Stomach (tissue), 19 donors: ENCODE measurements at places on chromosomes 6 and 20.

GRCh38 chr6:154246723-154247118 lies 109.9 kb downstream of the IPCEF1 start:
- H3K27me3 ChIP-seq, result no peaks in the 10 kb centered on the region
- H3K4me3 ChIP-seq, result peak overlapping the region; percentile 32
- DNase-seq, result no peak
- peak overlapping the region; percentile 44 for H3K27ac ChIP-seq

- no peaks in the 10 kb centered on the region for H3K36me3 ChIP-seq
- H3K27ac ChIP-seq, result no peak overlapping the region
- no peak overlapping the region for H3K4me3 ChIP-seq
- H3K27me3 ChIP-seq, result peaks cover 14% of the 10 kb centered on the region
These were observed 6.0 kb downstream of the TREM1 start for GRCh38 chr6:41280381-41281057.

GRCh38 chr20:37968841-37969401 lies 64.3 kb downstream of the TTI1 start:
- H3K27ac ChIP-seq, result no peak overlapping the region
- H3K4me3 ChIP-seq, result no peak overlapping the region
- no peak for DNase-seq

DNA sequence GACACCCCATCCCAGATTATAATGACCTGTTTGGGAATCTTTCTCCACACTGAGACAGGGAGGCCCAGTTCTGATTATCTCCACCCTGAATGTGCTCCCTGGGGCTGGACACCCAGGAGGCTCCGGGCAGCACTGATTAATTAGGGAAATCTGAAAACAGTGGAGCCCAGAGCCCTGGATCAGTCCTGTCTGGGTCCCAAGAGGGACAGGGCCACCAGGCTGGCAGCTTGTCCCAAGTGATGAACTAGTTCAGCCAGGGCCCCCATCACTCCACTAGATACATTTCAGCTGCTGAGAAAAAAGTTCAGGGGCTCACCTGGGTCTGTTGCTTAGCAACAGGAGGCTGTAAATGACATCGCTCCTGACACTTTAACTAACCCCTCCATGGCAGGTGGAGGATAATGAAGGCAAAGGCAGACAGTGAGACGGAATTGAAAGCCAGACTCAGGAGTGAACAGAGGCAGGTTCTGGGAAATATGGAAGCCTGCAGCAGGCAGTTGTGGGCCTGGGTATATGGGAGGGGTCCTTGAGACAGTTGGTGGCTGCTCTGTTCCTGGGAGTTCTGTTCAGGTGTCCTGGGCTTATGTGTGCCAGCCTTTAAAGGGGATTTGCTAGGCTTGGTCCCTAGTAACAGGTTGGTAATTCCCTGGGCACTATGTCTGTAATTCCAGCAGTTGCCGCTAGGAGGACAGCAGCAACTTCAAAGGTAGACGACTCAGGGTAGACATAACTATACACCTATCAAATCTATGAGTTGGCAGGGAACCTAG lies 78.3 kb upstream of the CTNNBL1 start:
- no peak overlapping the region for H3K4me3 ChIP-seq
- no peaks in the 10 kb centered on the region for H3K27me3 ChIP-seq
- peak; percentile 48 for DNase-seq
- no peaks in the 10 kb centered on the region for H3K36me3 ChIP-seq

DNA sequence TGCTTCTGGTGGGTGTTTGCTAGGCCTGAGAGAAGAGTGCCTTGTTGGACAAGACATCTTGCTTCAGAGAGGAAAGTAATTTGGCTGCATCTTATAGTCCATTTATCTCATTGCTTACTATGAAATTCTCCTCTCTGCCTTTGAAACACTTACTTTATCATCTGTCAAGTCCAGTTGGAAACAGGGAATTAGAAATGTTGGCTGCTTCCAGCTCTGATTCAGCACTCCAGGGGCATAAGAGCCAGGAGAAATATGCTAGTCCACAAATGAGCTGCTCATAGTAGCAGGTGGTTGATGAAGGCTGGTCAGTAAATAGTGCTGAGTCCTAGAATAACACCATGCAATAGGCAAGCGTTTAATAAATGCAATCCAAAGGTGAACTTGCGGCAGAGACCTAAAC lies 227.1 kb downstream of the SLC35F1 start:
- H3K4me3 ChIP-seq, result no peak overlapping the region
- DNase-seq, result peak; percentile 57
- H3K27ac ChIP-seq, result no peak overlapping the region

DNA sequence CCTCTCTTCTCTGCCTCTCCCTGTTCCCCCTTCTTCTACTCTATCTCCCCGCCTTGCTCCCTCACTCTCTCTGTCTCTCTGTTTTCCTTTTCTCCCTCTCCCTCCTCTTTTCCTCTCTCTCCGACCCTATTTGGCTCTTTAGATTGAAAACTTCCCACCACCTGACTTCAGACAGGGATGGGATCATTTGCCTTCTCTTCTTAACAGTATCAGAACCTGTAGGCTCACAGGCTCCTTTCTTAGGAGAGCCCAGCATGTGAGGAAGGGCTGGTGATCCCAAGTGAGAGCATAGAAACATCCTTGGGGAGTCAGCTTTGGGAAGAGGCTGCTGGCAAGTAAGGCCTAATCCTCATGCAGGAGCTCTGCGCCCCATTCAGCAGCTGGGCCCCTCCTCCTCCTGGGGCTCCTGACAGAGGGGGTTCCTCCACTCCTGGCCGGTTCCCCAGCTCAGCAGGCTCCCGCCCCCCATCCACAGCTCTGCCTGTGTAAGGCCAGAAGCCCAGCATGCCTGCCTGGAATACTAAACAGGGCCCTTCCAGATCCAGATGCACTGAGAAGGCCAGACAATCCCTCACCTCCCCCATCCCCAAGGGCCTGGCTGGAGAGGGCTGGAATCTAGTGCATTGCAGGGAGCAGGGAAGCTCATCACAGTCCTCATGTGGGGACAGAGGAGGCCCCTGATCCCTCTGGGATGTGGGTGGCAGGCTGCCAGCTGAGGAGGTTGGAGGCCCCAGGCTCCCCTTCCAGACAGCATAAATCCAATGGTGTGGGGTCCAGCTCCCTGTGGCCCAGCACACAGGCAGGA lies 93.4 kb downstream of the PTPRT start:
- DNase-seq, result peak; percentile 78
- H3K27me3 ChIP-seq, result no peaks in the 10 kb centered on the region
- H3K4me3 ChIP-seq, result no peak overlapping the region
- H3K27ac ChIP-seq, result no peak overlapping the region
- no peaks in the 10 kb centered on the region for H3K36me3 ChIP-seq

GRCh38 chr6:16130932-16131387 lies 2.1 kb downstream of the MYLIP start:
- H3K4me3 ChIP-seq, result peak overlapping the region; percentile 95
- peak; percentile 49 for DNase-seq
- peaks cover 54% of the 10 kb centered on the region for H3K4me1 ChIP-seq
- no peaks in the 10 kb centered on the region for H3K27me3 ChIP-seq
